LoVo (cell line): ENCODE measurements at places on chromosomes 1 and 21.
A peak's percentile ranks its signal among the peaks of the same experiment; 100 is the strongest.

GRCh38 chr1:145997016-145997717, 788 bp upstream of the TXNIP start:
- DNase-seq: no peak

DNA sequence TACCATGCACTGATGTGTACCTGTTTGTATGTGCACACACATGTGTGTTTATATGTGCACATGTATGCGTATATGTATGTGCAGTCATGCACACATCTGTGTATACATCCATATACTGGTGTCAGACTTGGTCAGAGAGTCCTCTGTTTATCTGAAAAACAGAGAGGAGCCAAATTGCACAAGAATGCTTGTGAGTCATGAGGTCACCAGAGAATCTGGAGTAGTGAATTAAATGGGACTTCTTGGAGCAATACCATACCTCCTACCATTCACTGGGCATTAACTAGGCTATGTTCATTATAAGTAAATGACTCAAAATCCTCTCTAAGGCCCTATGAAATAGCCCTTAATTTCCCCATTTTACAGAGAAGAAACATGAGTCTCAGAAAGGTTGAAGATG, 272.1 kb upstream of the C1orf87 start:
- no peak for DNase-seq

DNA sequence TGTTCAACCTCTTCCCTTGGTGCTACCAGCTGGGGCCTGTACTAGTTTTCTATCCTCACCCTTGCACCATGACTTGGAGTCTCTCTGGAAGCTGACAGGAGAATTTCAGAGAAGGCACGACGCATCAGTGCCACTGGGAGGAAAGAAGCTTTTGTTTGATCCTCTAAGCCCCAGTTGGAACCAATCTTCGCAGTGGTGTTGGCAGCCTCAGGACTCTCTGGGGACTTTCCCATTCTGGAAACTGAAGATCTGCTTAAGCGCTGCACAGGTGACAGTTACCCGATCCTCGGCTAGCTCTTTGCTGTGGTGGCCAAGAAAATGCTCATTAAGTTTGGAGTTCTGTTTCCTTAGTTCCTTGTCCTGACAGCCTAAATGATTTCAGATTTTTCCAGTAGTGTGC, 222.3 kb downstream of the RHOU start:
- DNase-seq: no peak

- DNase-seq: peak; percentile 76
Observed at GRCh38 chr1:165376041-165376810, 19.7 kb upstream of the LMX1A start.

DNA sequence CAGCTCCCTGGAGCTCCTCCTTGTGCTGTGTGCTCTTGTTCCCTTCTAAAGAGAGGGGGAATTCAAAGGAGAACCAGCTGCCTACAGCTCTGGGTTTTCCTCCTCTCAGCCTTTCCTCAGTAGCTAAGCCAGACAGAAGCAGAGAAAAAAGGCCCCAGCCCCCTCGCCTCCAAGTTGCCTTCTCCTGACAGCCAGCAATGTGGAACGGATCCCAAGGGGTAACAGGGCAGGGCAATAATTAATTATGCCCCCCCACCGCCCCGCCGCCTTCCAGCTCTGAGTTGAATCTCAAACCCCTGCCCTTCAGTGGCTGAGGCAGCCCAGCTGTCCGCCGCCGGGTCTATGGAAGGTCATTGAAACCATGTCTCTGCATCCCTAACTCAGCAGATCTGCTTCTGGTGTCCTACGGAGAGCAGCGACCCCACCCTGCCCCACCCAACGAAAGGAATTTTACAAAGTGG, 69.0 kb upstream of the GOLT1A start:
- no peak for DNase-seq

DNA sequence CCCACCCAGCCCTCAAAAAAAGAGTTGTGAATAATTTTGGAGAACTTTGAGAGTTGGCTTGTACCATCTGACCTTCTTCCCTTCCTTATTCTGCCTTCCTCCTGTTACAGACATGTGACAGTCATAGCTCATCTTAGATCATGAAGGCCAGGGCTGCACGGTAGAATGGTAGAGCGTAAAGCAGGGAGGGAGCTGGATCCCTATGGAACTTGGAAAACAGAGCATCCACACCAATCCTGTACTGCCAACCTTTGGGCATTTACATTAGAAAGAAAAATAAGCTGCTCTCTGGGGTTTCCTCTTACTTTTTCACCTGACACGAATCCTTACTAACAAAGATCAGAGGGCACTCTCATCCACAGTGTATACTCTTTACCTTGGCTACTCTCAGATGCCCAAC, 121.5 kb downstream of the GPR52 start:
- no peak for DNase-seq

- DNase-seq: no peak
Observed at GRCh38 chr1:36520771-36521420, 38.2 kb upstream of the CSF3R start.

- DNase-seq: no peak
Observed at GRCh38 chr1:116833718-116834117, 76.0 kb upstream of the PTGFRN start.

- no peak for DNase-seq
Observed at GRCh38 chr1:43452789-43453441, 816 bp downstream of the HYI start.

GRCh38 chr1:22450351-22451021, 1.2 kb upstream of the ZBTB40 start:
- no peak for DNase-seq

- no peak for DNase-seq
Observed at GRCh38 chr1:231236208-231236591, 4.8 kb upstream of the GNPAT start.
